Smooth muscle cell of the umbilical artery (primary cell): ENCODE measurements at places on chromosomes 6 and 20. TPM values are rescaled to one million over a fixed set of nuclear protein-coding genes. Genes with fewer than 3 reads are reported as not detected.

DLL1 gene
- under 0.01 and 0.14 TPM in 2 replicates for total RNA-seq

TRAPPC3L gene
- 0.30 TPM in 1 of 2 replicates, not detected in the other for total RNA-seq

FERMT1 gene
- total RNA-seq = 3.0 and 10.9 TPM in 2 replicates

GTSF1L gene
- total RNA-seq = not detected in 2 replicates
